ENCODE measurements at places on chromosomes 5 and 9. TPM values are rescaled to one million over a fixed set of nuclear protein-coding genes. Genes with fewer than 3 reads are reported as not detected.

DNA sequence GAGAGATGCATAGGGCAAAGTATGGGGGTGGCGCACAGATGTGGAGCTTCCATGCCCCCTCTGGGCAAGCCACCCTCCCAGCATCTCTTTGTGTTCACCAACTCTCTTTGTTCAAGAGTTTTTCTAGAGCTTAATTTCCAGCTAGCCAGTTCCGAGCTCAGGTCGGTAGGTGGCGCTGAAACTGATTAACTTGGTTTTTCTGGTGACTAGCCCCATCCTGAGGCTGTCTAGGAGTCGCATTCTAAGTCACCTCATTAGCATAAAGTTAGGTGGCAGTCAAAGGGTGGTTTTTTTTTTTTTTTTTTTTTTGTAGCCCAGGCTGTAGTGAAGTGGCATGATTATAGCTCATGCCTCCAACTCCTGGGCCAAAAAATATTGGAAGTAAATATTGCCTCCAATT, 476.4 kb downstream of the KDM4C start:
- DNase-seq: peak; percentile 6

DNA sequence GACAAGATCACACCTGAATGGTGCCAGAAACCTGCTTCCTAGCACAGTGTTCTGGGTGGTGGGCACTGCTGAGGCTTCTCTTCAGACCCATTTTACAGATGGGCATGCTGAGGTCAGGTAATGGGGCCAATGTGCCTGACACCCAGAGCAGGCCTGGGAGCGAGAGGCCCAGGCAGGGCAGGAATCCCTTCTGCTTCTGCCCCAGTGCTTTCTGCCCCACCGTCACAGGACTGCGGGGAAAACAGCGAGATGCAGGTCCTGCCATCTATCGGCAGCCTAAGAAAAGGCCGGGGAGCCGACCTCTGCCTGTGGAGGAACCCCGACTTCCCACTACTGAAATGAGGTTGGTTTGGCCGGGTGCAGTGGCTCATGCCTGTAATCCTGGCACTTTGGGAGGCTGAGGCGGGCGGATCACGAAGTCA, 22.8 kb upstream of the RNU6ATAC start:
- DNase-seq: no peak

- no peak for DNase-seq
Measured at GRCh38 chr5:80573062-80573461, 3.0 kb upstream of the ANKRD34B start.

The NR5A1 gene
- not detected for total RNA-seq

Measured in Daoy (cell line).